ENCODE measurements at places on chromosomes 1 and 21. TPM values are rescaled to one million over a fixed set of nuclear protein-coding genes. Genes with fewer than 3 reads are reported as not detected.

The EVI5 gene
- 33.5 TPM for total RNA-seq

The INPP5B gene
- 21.5 TPM for total RNA-seq

The PCAT6 gene
- total RNA-seq, result 1.3 TPM

The FAM76A gene
- total RNA-seq, result 14.0 TPM

The IARS2 gene
- 86.5 TPM for total RNA-seq

The SLAMF8 gene
- 8.7 TPM for total RNA-seq

The RBP7 gene
- 0.69 TPM for total RNA-seq

The PYCR2 gene
- total RNA-seq, result 33.0 TPM

The NBPF6 gene
- not detected for total RNA-seq

The NES gene
- total RNA-seq, result 6.4 TPM

The SLC9C2 gene
- not detected for total RNA-seq

The NBPF4 gene
- 0.35 TPM for total RNA-seq

The LRP8 gene
- total RNA-seq, result 1.3 TPM

The CAPN9 gene
- total RNA-seq, result 28.8 TPM

The TMEM81 gene
- total RNA-seq, result 2.3 TPM

The KCNJ9 gene
- not detected for total RNA-seq

The LRRC71 gene
- total RNA-seq, result not detected

The ATP1A2 gene
- 2.6 TPM for total RNA-seq

The NUP210L gene
- not detected for total RNA-seq

The SHE gene
- 6.0 TPM for total RNA-seq

The NCMAP gene
- 1.9 TPM for total RNA-seq

The LCK gene
- total RNA-seq, result 4.7 TPM

The AMPD1 gene
- 2.0 TPM for total RNA-seq

The CCDC30 gene
- total RNA-seq, result 3.8 TPM

The A3GALT2 gene
- total RNA-seq, result not detected

The EXTL1 gene
- total RNA-seq, result 0.14 TPM

The TMEM51 gene
- 19.1 TPM for total RNA-seq

The ESPN gene
- 137 TPM for total RNA-seq

The UTS2 gene
- 0.17 TPM for total RNA-seq

The CLDN14 gene
- 0.63 TPM for total RNA-seq

The NTNG1 gene
- 1.3 TPM for total RNA-seq

The LAX1 gene
- total RNA-seq, result 1.5 TPM

The MATN1 gene
- total RNA-seq, result 0.22 TPM

The LORICRIN gene
- total RNA-seq, result not detected

The TMIGD3 gene
- total RNA-seq, result 3.5 TPM

The AGTRAP gene
- total RNA-seq, result 22.6 TPM

The CNR2 gene
- total RNA-seq, result 0.17 TPM

The LCE6A gene
- not detected for total RNA-seq

The PTGFR gene
- total RNA-seq, result 0.49 TPM

The RIPK4 gene
- 5.1 TPM for total RNA-seq

The CYP2J2 gene
- total RNA-seq, result 21.8 TPM

The THAP3 gene
- total RNA-seq, result 13.7 TPM

The LCE1D gene
- not detected for total RNA-seq

The ADGRB2 gene
- 0.55 TPM for total RNA-seq

The RPE65 gene
- not detected for total RNA-seq

The PAQR7 gene
- 7.7 TPM for total RNA-seq

The C8B gene
- total RNA-seq, result not detected

The ERICH3 gene
- total RNA-seq, result 0.14 TPM

The KPRP gene
- not detected for total RNA-seq

The AMY1A gene
- not detected for total RNA-seq

The MAP1LC3C gene
- 4.1 TPM for total RNA-seq

The ABCA4 gene
- not detected for total RNA-seq

The GJA8 gene
- not detected for total RNA-seq

The OR2T34 gene
- total RNA-seq, result not detected

The CAPN8 gene
- 88.6 TPM for total RNA-seq

The C1orf216 gene
- total RNA-seq, result 23.1 TPM

All from mucosa of descending colon (tissue), 3 donors.